ENCODE measurements at places on chromosomes 11 and 22.

- DNase-seq: no peak
Measured at GRCh38 chr22:47195484-47196165, 433.2 kb downstream of the TBC1D22A start.

DNA sequence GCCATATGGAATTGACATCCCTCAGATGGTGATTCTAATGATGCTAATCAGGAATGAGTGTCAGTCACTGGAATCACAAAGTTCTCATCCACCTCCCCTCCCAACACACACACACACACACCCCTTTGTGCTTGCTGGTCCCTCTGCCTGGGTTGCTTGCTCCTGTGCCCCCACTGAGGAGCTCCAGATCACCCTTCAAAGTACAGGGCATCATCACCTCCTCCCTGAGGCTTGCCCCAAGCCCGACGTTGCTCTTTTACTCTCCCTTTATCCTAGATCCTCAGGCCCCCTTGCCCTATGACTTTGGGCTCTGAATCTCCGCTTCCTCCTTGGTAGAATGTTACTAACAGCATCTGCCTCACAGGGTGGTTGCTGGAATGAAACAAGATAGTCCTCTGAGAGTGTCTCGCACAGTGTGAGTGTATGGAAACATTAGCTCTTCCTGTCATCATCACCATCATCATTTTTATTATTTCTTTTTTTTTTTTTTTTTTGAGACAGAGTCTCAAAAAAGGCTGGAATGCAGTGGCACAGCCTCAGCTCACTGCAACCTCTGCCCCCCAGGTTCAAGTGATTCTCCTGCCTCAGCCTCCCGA lies 3.4 kb downstream of the TOM1 start:
- no peak for DNase-seq

DNA sequence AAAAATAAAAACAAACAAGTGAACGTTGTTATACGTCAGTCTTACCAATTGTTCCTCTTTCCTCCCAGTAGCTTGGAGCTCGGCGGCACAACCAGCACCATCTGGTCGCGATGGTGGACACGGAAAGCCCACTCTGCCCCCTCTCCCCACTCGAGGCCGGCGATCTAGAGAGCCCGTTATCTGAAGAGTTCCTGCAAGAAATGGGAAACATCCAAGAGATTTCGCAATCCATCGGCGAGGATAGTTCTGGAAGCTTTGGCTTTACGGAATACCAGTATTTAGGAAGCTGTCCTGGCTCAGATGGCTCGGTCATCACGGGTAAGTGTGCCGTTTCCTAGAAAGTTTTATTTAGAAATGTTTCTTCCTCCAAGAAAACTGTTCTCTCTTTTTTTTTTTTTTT lies 47.9 kb downstream of the PPARA start:
- no peak for DNase-seq

- no peak for DNase-seq
Measured at GRCh38 chr11:76291576-76292526, 85.5 kb upstream of the WNT11 start.

GRCh38 chr11:61969838-61970662 lies 2.6 kb upstream of the FTH1 start:
- no peak for DNase-seq

DNA sequence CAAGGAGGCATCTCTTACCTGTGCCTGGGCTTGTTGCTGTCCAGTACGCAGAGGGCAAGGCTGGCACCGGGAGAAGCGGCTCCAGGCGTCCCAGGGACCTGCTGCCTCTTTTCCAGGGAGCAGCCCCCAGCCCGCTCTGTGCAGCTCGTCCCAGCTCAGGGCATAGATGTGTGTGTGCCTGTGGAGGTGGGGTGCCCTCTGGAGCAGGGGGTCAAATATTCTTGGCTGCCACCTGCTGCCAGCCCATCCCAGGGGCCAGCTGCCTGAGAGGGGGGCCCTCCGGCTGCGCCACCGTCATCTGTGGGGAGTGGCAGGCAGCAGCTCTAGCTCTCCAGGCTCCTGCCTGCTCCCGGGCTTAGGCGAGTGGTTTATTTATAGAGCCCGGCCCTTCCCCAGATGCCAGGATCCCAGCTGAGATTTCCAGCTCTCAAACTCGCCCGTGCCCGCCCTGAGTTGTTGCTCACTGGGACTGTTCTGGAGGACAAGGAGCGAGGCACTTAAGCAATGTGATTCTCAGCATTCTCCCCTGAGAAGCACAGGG lies 87.5 kb downstream of the RTL6 start:
- no peak for DNase-seq

DNA sequence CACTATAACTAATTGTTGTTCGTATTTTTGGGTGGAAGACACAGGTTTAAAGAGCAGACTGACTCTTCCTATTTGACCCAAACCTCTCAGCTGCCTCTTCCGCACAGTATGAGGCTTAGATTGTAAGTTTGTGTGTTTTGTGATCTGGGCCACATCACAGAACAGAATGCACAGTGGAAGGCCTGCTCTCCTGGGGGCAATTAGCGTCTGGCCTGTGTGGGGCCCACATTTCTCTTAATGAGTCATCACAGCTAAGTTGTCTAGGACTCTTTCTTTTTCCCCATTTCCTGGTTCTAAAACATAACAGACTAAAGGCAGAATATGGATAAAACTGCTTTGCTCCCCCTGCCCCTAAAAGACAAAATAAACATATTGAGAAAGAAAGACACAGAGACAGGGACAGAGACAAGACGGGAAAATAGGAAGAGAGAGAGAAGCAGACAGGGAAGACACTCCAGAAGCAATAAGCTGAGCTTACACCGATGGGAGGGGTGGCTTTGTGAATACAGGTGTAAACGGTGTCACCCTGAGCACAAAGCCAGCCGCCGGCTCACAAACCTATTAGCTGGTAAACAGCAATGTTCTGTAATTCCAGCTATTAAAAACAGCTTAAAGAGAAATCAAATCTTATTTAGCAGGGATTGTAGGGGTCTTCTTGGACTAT lies 127.4 kb upstream of the OPCML start:
- DNase-seq: no peak

- peak; percentile 56 for DNase-seq
Measured at GRCh38 chr11:64935359-64936081, at the start of gene GPHA2. GPHA2 (minus strand) TSS chr11:64935893; CDS start chr11:64935460, 433 bp downstream.

DNA sequence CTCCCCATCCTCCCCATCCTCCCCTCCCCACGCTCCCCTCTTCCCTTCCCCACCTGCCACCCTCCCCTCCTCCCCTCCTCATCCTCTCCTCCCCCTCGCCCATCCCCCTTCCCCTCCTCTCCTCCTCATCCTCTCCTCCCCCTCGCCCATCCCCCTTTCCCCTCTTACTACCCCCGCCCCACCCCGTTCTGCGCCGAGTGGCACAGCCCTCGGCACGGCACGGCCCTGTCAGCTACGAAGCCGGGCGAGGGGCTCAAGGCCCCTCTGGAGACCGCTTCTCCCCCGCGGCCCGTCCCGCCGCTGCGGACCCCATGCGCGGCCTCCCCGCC lies 449.9 kb downstream of the OPCML start:
- no peak for DNase-seq

DNA sequence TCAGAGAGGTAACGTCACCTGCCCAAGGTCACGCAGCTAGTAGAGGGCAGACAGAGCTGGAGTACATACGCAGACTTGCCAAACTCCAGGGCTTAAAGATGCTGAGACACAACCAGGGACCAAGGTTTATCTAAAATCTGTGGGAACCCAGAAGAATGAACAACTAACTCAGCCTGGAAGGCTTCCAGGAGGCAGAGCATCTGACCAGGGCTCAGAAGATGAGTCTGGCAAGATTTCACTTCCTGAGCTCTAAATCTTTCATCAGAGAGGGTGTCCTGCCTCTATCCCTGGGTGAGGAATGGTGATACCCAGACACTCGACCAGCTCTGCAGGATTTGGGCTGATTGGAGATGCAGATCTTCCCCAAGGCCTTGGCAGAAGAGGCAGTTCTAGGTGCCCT lies 9.1 kb downstream of the GAL3ST1 start:
- no peak for DNase-seq

DNA sequence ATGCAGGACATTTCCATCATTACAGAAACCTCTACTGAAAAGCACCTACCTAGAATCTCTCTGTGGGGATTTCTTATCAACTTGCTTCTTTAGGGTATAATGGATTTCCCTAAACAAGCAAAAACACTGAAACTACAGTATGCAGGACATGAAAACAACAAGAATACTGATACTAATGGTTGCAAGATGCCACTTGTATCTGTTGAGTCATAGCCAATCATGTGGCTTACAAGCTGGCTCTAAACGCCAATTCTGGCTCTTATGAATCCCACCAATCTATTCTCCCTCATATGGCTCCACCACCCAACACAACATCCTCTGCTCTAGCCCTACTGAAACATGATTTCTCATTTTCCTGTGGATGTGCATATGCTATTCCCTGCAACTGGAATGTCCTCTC lies 22.6 kb downstream of the TENM4 start:
- DNase-seq: no peak

- DNase-seq: no peak
Measured at GRCh38 chr22:30825711-30826505, 131.2 kb downstream of the OSBP2 start.

- DNase-seq: no peak
Measured at GRCh38 chr11:134362192-134362901, 30.6 kb downstream of the GLB1L2 start.

DNA sequence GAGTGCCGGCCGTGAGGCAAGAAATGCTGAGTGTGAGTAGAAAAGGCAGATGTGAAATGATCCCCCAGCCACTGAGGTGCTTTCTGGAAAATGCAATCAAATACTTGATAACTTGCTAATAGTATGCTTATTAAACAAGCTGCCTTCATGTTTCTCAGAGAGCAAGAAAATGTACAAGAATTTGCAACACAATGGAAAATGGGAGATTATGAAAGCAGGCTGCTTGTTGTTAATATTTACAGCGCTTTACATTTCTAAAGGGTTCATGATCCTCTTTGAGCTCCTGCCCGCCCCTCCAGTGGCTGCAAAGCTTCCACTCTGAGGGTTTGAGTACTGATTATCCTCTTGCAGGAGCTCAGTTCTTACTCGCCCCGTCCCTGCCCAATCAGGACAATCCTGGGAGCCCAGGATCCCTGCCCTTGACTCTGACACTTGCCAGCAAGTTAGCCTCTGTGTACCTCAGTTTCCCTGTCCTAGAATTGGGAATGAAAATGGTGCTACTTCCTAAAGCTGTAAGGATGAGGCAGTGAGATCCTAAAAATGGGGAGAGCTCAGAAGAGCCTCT lies 645.1 kb downstream of the TBC1D22A start:
- DNase-seq: no peak

- DNase-seq: no peak
Measured at GRCh38 chr22:37080438-37080837, 28.9 kb downstream of the KCTD17 start.

DNA sequence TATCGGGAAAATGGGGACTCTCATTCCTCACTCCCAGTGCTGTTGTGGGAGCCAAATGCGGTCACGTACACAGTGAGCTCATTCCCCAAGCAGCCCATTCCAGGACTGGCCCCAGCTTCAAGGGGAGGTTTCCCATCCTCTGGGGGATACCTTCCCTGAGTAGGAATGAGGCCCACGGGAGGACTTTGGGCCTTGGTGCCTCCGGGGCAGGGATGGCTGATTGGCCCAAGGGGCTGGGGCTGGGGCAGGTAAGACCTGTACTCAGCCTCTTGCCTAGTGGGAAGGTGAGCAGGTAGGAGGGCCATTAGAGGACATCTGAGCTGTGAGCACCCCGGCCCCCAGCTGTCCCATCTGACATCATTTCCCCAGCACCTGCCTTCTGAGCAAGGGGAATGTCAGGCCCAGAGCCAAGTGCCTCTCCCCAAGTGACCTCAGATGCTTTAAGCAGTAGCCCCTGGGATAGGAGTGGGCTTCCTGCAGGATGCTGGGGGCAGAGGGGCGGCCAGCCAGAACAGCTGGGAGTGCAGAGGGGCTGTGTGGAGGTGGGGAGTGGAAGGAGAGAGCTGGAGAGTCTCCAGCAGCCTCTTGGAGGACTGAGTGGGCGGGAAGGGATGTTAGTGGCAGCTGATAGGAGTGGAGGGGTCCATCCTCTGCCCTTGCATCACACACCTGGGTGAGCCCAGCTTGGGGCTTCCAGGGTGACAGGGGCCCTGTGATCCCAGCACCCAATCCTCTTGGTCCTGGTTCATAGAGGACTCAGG lies 58.4 kb downstream of the CD82 start:
- DNase-seq: no peak

DNA sequence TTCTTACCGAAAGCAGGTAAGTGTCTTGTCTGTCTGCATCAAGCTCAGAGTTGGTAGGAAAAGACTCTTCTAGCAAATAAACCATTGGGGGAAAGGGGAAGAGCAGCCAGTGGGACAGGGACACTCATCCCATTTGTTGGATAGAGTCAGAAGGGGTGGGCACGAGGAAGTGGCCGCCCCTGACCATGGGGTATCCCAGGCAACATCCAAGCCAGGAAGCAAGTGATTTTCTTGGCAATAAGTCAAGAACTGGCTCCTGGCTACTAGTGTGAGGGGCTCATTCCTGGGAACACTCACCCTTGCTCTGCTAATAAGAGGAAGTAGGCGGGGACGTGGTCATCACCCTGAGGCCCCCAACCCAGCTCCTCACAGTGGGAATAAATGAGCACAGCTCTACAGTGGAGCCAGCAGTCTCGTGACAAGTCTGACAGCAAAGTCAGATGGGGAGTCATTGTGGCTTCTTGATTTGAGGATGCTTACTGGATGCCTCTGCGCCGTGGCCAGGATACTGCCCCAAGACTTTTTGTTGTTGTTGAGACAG lies 6.7 kb downstream of the SLC25A18 start:
- no peak for DNase-seq

DNA sequence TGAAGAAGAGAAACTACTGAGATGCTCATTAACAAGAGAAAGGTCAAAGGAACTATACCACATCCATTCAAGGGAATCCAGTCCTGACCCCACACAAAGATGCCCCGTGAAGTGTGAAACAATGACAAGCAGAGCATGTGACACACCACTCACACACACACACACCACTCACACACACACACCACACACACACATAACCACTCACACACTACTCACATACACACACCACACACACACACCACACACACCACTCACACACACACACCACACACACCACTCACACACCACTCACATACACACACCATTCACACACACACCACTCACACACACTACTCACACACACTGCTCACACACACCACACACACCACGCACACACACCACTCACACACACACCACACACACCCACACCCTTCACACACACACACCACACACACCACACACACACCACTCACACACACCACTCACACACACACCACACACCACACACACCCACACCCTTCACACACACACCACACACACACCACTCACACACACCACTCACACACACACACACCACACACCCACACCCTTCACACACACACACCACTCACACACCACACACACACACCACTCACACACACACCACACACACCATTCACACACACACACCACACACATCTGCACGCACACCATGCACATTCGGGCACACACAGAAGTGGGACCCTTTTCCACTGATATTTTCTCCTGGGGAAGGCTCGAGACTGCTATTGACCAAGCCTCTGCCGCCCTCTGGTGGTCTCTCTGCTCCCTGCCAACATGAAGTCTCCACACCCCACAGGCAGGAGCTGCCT lies 32.0 kb upstream of the COMT start:
- peak; percentile 92 for DNase-seq

- DNase-seq: no peak
Measured at GRCh38 chr22:49702068-49702397, 125.6 kb downstream of the BRD1 start.

Data from HEK293T (cell line).